ENCODE measurements at places on chromosomes 5 and 9. TPM values are rescaled to one million over a fixed set of nuclear protein-coding genes. Genes with fewer than 3 reads are reported as not detected.

SDHA gene
- total RNA-seq = 39.1 TPM

INSL6 gene
- total RNA-seq = not detected

NR5A1 gene
- total RNA-seq = not detected

GPR21 gene
- 1.5 TPM for total RNA-seq

TAF1L gene
- 0.07 TPM for total RNA-seq

GRIA1 gene
- total RNA-seq = 1.5 TPM

HSD17B3 gene
- total RNA-seq = 3.2 TPM

FAM120A gene
- total RNA-seq = 110 TPM

TAF11L5 gene
- not detected for total RNA-seq

MLANA gene
- total RNA-seq = not detected

HSDL2 gene
- total RNA-seq = 12.6 TPM

DNA sequence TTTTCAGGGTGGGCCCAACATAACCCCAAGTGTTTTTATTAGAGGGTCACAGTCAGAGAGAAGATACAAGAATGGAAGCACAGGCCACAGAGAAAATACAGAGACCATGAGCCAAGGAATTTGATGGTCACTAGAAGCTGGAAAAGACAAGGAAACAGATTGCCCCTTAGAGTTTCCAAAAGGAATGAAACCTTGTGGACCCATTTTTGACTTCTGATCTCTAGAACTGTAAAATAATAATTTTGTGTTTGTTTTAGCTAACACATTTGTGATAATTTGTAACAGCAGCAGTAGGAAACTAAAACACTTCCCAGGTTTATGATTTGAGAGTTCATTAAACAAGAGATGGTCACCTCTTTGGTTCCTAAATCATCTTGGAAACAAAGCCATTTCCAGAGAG is 21.8 kb downstream of the CDKN2A start:
- no peak for DNase-seq

DNA sequence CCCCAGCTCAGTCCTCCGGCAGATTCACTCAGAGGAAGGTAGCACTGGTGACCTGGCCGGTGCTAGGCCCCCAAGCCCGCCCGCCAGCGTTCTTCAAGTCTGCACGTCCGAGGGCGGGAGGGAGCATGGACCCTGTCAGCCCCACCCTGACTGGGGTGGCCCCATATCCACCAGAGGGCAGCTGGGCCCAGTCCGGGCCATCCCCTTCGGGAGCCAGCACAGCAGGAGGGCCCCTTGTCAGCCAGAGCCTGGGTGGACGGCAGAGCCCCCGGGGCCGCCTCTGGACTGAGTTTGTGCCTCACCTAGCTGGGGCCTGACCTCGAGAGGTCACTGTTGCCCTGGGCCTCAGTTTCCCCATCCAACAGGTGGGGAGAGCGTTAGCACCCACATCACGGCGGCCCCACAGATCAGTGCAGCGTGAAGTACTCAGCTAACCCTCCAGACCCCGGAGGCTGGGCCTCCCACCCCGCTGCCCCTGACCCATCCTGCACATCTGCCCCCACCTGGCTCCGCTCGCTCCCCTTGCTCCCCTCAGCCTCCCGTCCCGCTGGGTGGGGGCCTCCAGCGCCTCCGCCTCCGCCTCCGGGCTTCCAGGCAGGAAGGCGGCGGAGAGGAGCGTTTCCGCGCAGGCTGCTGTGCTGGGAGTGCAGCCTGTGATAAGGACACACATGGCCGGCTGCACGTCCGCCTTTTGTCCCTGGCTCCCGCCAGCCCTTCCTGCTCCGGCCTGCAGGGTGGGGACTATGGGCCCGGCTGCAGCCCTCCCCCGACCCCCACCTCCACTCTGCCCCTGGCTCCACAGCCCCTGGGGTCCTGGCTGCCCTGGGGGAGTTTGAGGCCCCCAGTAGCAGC is 16.6 kb upstream of the EGFL7 start:
- DNase-seq = peak; percentile 56

DNA sequence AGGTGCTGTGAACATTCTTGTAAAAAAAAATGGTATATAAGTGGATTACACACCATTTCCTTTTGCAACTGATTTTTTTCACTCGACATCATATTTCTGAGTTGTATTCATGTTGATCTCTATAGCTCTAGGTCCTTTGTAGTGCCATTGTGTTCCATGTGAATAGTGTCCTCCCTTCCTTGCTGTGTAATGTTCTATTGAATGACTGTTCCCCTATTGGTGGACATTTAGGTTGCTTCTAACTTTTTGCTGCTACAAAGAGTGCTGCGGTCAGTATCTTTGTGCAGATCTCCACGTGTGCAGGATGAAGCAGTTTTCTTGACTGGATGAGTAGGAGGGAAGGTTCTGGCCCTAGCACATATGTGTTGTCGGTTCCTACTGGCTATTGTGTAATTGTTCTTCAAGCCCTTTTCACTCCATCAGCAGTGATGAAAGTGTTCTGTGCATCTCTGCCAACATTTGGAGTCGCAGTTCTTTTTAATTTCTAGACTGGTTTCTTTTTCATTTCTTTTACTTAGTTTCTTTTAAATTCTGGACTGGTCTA is 20.2 kb downstream of the DAB2IP start:
- DNase-seq = peak; percentile 58

DNA sequence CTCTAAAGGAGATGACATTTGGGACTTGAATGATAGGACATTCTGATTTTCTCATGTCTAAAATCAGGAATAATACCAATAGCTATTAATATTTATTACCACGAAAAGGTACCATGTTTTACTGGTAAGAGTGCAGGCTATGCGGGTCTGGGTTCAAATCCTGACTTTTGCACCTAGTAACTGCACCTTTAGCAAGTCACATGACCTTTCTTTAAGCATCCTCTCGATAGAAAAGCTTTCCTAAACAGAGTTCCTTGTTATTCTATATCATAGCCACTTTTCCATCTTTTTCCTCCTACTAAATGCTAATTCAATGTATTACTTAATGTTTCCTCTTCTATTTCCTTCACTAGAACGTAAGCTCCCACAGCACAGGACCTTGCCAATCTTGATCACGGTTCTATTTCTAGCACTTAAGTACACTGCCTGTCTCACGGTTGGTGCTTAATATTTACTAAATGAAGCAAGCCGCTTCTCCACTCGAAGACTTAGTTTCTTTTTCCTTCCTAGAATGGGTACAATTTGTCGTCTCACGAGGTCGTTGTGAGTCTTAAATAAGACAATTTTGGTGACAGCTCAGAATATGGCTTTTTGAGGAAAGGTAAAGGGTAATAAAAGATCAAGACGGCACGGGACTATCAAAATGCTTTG is 816 bp downstream of the RBM18 start:
- no peak for DNase-seq

- no peak for DNase-seq
These were observed 20.2 kb upstream of the ANXA1 start for GRCh38 chr9:73131461-73131860.

GRCh38 chr5:157387683-157388093 is 72.3 kb upstream of the NIPAL4 start:
- DNase-seq = peak; percentile 59

DNA sequence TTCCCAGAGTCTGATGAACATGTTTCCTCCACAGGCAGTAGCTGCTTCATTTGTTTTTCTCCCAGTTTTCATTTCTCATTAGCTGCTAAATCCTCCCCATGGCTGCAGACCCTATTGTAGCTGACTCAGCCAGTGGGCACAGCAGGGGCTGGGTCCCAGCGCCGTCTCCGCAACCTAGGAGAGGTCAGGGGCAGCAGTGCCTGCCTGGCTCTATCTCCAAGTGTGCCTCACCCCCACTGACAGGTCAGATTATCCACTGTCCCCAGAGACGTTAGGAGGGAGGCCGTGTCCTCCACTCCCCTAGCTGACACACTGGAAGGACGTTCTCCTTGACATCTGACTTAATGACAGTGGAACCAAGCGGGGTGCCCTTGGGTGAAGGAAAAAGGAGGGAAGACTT is 31.1 kb downstream of the KCNIP1 start:
- no peak for DNase-seq

GRCh38 chr9:27529316-27530278 is at the start of gene MOB3B:
MOB3B (minus strand) TSS chr9:27529814; CDS start chr9:27455550, 74,264 bp downstream.
- DNase-seq = peak; percentile 82

GRCh38 chr5:37838152-37838932 is 1.5 kb downstream of the GDNF start:
- DNase-seq = peak; percentile 18

- no peak for DNase-seq
These were observed 49.1 kb downstream of the DOCK2 start for GRCh38 chr5:169686137-169686536.

DNA sequence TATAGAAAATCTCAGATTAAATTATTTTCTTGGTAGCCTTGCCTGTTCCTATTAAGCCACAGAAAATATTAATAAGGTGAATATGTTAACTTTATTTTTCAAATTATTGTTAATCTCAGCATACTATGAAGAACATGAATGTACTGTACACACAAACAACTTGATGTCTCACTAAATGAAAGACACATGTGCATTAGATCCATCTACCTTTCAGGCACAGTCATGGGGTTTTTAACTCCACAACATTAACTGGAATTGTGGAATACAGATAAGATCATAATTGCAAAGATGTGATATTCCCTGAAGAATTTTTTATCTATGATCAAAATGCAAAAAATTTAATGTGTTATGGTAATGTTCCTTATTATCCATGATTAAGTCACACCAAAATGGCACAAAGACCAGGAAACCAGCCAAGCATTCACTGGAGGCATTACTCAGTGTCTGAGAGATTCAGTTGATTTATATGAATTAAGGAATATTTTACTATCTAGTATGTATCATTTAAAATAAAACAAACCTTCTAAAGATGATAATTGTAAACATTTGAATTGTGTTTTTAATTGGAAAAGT is 150.0 kb upstream of the VCAN start:
- DNase-seq = no peak

DNA sequence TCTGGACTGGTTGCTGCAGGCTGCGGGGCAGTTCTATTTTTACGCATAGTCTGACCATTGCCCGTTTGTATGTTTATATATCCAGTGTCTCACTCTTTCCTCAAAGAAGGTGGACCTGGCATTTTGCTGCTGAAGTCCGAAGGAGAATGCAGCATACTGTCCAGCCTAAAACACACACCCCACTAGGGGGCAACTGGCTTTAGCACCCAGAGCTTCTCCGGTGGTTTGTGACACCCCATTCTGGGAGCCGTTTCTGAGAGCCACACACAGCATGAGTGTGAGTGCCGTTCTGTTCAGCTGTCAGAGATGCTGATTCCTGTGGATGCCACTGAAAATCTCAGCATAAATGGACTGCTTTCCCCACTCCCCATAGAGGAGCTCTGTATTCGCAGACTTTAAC is 290.5 kb upstream of the TAS2R1 start:
- DNase-seq = no peak

DNA sequence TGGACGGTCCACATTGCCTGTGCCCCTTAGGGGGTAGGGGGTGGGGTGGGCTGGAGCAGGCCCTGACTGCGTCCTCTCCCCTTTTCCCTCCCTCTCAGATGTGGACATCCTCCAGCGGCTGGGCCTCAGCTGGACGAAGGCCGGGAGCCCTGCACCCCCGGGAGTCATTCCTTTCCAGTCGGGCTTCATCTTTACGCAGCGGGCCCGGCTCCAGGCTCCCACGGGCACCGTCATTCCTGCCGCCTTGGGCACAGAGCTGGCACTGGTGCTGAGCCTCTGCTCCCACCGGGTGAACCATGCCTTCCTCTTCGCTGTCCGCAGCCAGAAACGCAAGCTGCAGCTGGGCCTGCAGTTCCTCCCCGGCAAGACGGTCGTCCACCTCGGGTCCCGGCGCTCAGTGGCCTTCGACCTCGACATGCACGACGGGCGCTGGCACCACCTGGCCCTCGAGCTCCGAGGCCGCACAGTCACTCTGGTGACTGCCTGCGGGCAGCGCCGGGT is 12.3 kb downstream of the COL27A1 start:
- DNase-seq = no peak

GRCh38 chr9:131477367-131477766 is 25.4 kb upstream of the POMT1 start:
- DNase-seq = no peak

DNA sequence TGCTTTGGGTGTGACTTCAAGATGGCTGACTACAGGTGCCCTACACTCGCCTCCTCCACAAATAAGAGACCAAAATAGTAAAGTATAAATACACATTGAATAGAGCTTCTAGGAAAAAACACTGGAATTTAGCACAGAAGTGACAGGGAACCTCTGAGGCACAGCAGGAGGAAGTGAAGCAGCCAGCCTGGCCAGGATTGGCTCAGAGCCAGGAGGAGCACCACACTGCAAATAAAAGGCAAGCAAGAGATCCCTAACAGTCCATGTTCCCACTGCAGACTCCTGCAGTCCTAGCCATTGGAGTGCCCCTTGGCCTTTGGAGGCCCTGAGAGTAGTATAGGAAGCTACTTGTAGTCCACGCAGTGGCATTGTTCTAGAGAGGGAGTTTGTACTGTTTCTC is 186.7 kb upstream of the TLX3 start:
- DNase-seq = no peak

- DNase-seq = peak; percentile 50
These were observed 142.8 kb downstream of the DCP2 start for GRCh38 chr5:113119246-113119924.

GRCh38 chr9:120625222-120625621 is 45.3 kb upstream of the CDK5RAP2 start:
- DNase-seq = no peak

DNA sequence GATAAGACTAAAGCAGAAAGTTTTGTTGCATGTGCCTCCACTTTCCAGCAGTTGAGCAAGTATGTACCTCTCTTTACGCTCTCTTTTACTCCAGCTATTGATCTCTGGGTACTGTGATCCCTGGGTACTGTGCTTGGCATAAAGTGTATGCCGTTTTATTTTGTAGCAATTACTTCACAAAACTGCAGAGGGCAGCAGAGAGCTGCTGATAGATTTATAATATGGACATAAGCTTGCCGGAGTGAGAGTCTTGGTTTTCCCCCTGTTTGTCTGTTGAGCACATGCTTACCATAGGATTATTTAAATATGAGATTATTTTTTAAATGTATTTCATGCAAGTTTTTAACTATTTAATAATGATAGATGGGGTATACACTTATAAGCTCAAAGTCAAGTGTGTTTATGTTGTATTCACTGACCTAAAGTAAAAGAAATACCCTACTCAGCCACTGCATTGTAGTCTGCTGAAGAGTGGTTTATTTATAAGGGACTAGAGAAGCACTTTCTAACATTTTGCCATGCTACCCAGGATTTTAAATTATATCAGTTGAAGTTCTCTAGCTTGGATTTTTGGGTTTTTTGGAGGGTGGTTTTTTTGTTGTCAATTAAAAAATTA is 13.0 kb downstream of the TTC1 start:
- DNase-seq = peak; percentile 37

DNA sequence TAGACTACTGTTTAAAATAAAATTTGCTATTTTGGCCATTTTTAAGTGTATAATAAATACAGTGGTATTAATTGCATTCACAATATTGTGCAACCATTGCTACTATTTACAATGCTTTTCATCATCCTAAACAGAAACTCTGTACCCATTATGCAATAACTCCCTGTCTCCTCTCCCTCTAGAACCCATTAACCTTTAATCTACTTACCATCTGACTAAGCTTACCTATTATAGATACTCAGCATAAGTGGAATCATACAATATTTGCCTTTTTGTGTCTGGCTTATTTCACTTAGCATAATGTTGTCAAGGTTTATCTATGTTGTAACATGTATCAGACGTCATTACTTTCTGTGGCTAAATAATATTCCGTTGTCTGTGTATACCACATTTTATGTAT is 25.9 kb downstream of the CD14 start:
- no peak for DNase-seq

Data from uterus (tissue), 4 donors.